ENCODE measurements at places on chromosomes 11 and 22.

DNA sequence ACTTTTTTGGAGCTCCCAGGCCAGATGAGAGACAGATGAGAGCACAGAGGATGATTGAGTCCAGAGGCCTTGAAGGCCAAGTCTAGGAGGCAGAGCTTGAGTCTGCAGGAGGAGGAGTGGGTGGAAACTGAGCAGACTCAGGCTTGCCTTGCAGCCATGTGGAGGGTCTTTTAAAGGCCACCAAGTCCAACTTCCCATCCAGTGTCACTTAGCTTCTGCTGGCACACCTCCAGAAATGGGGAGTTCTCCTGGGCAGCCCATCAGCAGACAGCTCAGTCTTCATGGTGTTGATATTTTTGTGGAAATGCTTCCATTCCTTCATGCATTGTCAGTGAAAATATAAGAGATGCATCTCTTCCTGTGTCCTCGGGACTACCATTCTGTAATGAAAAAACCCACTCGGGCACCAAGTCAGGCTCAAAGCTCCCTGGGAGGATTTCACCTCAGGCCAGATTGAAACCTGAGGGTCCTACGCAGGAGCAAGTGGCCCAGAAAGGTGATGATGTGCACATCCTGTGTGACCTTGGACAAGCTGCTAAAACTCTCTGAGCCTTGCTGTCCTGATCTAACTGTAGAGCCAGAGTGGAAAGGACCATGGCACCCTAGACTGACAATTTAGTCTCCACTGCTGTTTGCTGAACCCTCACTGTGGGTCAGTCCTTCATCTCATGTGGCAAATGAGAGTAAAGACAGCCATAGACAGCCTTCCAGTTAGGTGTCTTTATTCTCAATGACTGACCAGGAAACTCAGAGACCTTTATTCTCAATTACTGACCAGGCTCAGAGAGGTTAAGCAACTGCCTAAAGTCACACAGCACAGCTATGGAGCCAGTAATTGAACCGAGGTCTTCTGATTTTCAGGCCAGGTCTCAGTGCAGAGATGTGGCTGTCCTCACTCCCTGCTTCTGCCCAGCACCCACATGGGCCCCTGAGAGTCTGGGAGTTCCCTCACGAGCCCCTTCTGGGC lies 2.9 kb upstream of the LRRC32 start:
- DNase-seq = no peak

GRCh38 chr11:27285761-27286160 lies 77.3 kb downstream of the CCDC34 start:
- no peak for DNase-seq

GRCh38 chr22:48055185-48055584 lies 1292.7 kb downstream of the TBC1D22A start:
- no peak for DNase-seq

DNA sequence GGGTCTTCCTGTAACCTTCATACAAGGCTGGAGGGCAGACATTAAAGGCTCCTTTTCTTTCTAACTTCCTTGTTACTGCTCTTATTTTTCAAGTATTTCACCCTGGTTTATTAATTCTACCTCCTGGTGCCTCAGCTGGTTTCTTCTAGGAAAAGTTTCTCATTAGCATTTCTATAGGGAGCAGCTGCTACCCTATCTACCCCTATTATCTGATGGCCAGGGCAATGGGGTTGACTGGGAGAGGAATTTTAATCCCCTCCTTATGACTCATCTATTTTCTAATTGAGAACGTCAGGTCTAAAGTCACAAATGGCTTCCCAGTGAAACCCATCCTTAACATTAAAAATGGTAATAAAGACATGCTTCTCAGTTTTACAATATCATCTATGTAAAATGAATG lies 5.0 kb downstream of the MAP6 start:
- DNase-seq = no peak

DNA sequence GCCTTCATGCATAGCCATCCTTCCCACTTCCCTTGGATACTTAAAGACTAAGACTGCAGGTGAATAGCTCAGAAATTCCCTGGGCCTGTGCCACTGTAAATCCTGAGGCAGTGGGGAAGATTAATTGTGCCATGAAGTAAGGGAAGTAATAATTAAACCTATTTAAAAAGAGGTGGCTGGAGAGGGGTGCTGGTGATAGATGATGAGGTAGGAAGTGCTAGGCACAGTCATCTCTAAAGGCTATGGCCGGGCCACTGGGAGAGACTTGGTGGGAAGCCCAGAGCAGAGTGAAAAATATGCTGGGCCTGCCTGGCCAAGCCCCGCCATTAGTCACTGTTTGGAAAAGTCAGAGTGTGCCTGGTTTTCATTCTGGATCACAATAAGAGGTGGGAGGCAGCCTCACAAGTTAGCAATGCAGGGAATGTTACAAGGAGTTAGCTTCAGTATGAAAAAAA lies 197.2 kb upstream of the PITPNB start:
- DNase-seq = no peak

DNA sequence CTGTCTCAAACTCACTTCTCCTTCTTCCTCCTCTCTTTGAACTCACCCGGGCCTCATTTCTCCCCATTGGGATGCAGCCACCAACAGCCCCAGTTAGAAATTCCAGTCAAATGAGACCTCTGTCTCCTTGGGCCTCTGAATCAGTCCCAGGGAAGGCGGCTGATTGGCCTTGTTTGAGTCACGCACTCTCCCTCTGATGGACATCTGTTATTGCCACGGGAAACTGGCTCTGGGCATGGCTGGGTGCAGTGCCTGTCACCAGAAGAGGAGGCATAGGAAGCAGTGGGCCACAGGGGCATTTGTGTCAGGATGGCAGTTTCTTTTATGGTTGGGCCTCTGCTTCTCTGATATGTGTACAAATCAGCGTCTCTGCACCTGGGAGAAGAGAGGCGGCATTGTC lies 9.6 kb upstream of the WNT11 start:
- no peak for DNase-seq

DNA sequence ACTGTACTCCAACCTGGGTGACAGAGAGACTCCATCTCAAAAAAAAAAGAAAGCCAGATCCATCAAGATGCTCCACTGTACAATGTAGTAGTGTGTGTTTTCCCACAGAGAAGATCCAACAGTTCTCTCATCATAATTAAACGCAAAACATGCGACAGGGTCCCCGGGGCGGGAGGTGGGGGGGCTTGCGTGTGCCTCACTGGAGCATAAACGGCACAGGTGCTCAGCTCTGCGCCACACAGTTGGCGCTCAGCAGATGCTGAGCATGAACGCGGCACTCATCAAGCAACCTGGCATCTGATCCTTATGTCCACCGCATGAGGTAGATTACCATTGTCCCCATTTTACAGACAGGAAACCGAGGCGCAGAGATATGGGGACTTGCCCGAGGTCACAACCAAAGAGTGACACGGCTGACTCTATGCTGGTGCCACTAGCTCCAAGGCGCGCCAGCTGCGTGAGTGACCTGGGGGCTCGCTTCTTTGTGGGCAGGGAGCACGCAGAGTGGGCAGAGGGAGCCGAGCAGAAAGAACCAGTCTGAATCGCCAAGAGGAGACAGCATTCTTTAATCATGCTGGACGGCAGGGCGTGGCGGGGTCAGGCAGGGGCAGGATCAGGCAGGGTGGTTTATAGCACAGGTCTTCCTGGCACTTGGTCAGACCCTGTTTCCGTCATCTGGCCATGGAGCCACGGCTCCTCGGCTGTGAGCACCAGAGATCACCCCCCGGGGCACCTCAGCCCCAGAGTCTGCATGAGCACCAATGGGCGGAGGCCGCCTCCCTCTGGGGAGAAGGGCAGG lies 8.2 kb downstream of the C1QTNF6 start:
- DNase-seq = no peak

DNA sequence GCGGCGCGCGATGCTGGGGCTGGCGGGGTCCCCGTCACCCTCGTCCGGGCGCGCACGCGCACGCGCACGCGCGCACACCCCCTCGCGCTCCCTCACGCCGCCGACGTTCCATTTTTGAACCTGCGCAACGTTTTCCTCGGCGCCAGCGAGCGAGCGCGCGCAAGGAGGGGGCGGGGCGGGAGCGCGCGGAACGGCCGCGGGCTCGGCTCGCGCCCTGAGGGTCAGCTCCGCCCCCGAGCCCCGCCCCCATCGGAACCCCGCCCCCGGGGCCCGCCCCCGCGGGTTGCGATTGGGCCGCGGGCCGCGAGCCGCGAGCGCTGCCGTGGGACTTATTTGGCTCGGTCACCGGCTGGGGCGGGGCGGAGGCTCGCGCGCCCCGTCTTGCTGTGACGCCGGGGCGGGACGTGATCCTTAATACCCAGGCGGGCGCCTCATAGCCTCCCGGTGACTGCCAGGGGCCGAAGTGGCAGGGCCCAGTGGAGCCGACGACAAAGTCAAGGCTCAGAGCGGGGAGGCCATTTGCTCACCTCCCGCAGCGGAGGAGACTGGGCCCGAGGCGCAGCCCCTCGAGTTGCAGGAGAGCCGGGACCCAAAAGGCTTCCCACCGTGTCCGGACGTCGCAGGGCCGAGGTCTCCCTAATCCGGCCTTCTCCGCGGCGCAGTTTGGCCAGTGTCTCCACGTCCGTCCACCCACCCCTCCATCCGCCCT lies at the start of gene CBX7:
CBX7 (minus strand) TSS at position 170 of the 709 bp plus-strand sequence. CDS start 236 bp downstream, outside the sequence.
- no peak for DNase-seq

DNA sequence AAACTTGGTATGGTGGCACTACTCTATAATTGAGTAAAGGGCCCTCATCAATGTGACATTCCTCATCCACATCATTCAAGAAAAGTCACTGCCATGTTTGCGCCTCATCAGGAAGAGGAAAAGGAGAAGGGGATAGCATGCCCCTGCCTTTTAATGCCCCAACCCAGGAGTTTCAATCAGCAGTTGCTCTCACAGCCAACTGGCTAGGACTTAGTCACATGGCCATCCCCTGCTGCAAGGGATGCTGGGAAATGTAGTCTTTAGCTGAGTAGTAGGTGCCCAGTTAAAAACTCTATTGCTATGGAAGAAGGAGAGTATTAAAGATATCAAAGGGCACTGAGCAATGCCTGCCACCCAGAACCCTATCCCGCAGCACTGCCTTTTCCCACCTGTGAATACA lies 10.9 kb upstream of the CCND1 start:
- no peak for DNase-seq

GRCh38 chr22:27775087-27775698 lies 26.4 kb downstream of the MN1 start:
- DNase-seq = no peak

DNA sequence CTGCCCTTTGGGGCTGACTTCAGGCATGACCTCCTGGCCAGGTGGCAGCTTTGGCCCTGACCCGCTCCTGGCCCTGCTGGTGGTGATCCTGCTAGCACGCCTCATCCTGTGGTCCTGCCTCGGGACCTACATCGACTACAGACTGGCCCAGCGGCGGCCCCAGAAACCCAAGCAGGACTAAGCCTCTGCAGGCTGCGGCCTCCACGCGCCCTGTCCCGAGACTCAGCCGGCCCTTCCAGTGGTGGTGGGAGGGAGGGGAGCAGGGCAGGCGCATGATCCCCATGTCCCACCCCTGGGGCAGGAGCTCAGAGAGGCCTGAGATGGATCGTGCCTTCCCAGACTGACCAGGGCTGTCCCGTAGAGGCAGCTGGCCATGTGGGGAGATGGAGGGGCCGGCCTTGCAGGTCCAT lies 2.1 kb downstream of the SMIM38 start:
- DNase-seq = no peak

DNA sequence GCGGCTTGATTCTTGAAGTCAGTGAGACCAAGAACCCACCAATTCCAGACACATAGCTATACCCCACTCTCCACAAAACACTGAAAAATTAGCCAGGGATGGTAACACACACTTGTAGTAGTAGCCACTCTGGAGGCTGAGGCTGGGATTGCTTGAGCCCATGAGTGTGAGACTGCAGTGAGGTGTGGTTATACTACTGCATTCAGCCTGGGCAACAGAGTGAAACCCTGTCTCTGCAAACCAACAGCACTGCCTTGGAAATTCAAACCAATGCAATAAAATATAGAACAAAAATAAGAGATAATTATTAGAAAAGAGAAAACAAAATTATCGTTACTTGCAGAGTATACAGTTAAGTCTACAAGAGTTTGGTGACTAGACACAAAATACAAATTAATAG lies 20.2 kb upstream of the PRDM10 start:
- no peak for DNase-seq

DNA sequence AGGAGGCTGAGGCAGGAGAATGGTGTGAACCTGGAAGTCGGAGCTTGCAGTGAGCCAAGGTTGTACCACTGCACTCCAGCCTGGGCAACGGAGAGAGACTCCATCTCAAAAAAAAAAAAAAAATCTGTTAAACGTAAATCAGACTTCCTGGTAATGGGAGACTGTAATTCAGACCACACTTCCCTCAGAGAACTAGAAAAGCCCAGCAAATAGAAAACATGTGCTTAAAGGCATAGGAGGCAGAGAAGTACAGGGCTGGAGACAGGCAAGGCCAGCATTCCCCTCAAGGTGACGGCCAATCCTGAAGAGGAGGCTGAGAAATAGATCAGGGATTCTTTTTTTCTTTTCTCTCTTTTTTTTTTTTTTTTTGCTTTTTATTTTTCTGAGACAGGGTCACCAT lies 8.2 kb downstream of the GGT5 start:
- no peak for DNase-seq

GRCh38 chr11:57479021-57479663 lies 18.8 kb downstream of the RTN4RL2 start:
- DNase-seq = no peak

GRCh38 chr11:28657378-28658030 lies 549.3 kb downstream of the METTL15 start:
- DNase-seq = no peak

GRCh38 chr22:39723899-39724351 lies 153.4 kb downstream of the CACNA1I start:
- DNase-seq = no peak

- no peak for DNase-seq
Measured at GRCh38 chr11:62139526-62140303, 15.9 kb downstream of the INCENP start.

- no peak for DNase-seq
Measured at GRCh38 chr11:12167061-12168000, 56.9 kb downstream of the MICAL2 start.

DNA sequence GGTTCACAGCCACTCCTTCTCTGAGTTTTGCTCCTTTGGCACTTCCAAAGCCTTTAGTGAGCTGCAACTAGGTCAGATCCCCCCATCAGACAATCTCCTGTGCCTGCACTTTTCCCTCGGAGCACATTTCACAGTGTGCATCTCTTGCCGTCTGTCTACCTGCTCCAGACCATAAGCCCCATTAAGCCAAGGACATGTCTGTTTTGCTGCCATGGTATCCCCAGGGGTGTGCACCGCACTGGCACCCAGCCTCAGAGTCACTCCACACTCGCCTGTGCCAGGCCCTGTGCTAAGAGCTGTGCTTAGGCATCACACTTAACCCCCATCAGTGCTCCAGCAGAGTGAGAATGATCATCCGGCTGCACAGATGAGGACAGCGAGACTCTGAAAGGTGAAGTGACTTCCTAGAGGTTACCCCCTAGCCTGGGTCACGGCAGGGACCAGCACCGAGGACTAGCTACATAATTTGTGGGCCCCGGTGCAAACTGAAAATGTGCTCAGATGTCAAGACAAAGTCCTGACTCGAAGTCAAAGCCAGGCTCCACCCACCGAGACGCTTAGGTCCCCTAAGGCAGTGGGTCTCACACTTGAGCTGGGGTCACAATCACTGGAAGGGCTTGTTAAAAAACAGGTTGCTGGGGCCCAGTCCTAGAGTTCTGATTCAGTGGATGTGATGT lies 33.9 kb downstream of the ARRB1 start:
- no peak for DNase-seq

GRCh38 chr11:3103076-3103475 lies 45.9 kb upstream of the CARS1 start:
- DNase-seq = no peak

GRCh38 chr11:43845816-43846215 lies 34.8 kb upstream of the ALKBH3 start:
- DNase-seq = no peak
